ENCODE measurements at places on chromosomes 4 and X.

- no peak for DNase-seq
Measured at GRCh38 chr4:41232406-41232805, 18.1 kb upstream of the APBB2 start.

DNA sequence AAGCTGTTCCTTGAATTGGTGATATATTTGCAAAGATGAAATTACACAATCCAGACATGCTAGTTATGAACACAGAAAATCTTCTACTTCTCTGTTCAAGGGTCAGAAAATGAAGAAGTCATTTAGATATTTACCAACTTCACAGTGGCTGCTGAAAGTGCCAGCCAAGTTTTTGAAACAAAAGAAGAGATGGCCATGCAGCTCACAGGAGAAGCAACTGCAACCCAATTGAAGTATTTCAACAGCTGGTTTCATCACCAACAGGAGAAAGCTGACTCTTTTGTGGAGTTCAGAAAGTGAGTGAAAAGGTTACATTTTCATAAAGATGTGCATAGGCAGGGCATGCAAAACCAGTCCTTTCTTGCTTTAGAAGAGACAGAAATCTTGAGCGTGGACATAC is 70.1 kb upstream of the LSM6 start:
- no peak for DNase-seq

- no peak for DNase-seq
Measured at GRCh38 chr4:188433741-188434315, 294.6 kb downstream of the TRIML1 start.

GRCh38 chrX:153388722-153389459 is 12.3 kb downstream of the PNMA6E start:
- no peak for DNase-seq

- DNase-seq, result no peak
Measured at GRCh38 chr4:52477191-52477780, 181.8 kb downstream of the USP46 start.

GRCh38 chr4:120472447-120473131 is 405.9 kb upstream of the MAD2L1 start:
- no peak for DNase-seq

- no peak for DNase-seq
Measured at GRCh38 chr4:40908297-40908696, 158.5 kb downstream of the NSUN7 start.

DNA sequence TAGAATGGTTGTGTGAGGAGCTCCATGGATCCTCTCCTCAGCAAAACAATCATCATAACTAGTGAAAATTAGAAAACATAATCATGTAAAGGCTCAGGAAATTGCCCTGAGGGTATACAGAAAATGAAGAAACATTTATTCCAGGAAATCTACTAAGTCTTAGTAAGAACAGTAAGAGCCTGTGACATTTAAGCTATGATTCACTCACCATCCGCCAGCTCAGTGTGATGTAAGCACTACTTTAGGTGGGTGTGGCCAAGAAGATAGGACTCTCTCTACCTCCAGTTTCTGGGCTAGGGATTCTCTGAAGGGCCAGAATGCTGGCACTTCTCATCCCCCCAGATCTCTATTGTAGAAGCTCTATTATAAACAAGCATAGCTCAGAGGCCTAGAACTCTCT is 147.5 kb downstream of the DLG3 start:
- DNase-seq, result no peak

GRCh38 chrX:6694221-6694620 is 159.3 kb upstream of the VCX3A start:
- no peak for DNase-seq

DNA sequence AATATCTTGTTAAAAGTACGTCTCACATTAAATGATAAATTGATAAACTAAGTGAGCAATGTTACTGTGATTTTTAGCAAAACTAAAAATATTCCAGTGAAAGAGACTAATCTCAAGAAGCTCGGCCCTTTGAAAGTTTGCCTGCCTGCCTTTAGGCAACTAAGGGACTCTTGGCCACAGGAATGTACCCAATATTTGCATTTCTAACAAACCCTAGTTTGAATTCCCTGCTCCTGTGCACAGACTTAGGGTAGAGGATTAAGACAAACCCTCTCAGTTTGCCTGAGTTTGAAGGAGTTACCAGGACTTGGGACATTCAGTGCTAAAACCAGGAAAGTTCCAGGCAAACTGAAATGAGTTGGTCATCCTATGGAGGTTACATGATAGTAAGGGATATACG is 157.1 kb downstream of the SCFD2 start:
- no peak for DNase-seq

DNA sequence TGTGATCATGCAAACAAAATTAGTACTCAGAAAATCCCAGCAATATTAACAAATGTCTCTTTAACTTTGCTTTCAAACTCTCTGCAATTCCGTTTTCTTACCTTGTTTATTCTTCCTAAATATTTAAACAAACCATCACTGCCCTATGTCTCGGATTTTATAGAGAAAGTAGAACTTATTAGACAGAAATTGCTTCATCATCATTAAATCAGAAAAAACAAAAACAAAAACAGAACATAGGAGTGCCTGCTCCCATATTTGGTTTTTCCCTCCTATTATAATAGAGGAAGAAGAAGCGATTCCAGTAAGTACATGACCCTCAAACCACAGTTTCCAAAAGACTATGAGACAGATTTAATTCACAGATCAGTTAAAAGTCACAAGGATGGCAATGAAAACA is 1228.0 kb downstream of the RPA4 start:
- no peak for DNase-seq

DNA sequence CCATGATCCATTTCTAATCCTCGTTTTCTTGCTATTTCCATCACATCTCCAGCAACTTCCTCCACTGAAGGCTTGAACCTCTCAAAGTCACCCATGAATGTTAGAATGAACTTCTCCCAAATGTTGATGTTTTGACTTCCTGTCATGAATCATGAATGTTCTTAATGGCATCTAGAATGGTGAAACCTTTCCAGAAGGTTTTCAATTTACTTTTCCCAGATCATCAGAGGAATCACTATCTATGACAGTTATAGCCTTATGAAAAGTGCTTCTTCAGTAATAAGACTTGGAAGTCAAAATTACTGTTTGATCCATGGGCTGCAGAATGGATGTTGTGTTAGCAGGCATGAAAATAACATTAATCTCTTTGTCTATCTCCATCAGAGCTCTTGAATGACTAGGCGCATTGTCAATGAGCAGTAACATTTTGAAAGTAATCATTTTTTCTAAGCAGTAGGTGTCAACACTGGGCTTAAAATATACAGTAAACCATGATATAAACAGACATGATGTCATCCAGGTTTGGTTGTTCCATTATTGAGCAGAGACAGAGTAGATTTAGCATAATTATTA is 268.2 kb downstream of the KCNIP4 start:
- DNase-seq, result no peak

- no peak for DNase-seq
Measured at GRCh38 chr4:7941965-7942496, 2.4 kb upstream of the AFAP1 start.

- no peak for DNase-seq
Measured at GRCh38 chr4:76950052-76950955, 752 bp downstream of the SEPTIN11 start.

DNA sequence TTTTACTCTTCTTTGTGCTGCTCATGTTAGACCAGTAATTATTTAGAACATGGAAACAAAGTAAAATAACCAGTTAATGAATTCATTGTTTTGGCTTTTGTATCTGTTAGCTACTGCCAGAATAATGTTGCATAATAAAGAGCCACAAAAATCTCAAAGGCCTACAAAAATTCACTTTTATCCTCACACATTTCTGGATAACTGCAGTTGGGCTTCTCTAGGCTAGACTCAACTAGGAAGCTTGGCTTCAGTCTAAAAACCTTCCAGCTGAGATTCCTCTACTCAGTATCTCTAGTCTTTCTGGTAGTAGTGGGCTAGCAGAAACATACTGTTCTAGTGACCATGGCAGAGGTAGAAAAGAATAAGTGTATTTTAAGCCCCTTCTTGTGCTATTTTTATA is 73.0 kb downstream of the FAT4 start:
- no peak for DNase-seq

- no peak for DNase-seq
Measured at GRCh38 chr4:25727711-25728493, 72.3 kb downstream of the SLC34A2 start.

GRCh38 chr4:17310269-17310652 is 201.6 kb downstream of the QDPR start:
- no peak for DNase-seq

DNA sequence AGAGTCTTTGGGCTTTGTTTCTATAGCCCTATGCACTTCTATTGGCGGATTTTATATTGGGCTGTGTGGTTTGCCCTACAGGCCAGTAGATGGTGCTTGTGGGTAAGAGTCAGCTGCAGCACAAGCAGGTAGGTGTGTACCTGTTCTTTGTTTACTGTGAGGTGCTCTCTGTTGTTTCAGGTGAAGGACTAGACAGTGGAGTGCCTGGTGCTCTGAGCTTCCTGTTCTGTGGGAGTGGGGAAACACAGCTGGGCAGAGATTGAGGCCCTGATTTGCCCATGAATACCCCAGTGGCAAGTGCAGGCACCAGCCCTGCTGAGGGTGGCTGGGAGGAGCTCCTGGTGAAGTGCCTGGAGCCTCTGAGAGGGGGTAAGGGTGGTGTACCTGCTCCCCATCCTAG is 26.3 kb upstream of the UCP1 start:
- DNase-seq, result no peak

GRCh38 chr4:172104539-172104938 is 291.3 kb downstream of the GALNTL6 start:
- no peak for DNase-seq

DNA sequence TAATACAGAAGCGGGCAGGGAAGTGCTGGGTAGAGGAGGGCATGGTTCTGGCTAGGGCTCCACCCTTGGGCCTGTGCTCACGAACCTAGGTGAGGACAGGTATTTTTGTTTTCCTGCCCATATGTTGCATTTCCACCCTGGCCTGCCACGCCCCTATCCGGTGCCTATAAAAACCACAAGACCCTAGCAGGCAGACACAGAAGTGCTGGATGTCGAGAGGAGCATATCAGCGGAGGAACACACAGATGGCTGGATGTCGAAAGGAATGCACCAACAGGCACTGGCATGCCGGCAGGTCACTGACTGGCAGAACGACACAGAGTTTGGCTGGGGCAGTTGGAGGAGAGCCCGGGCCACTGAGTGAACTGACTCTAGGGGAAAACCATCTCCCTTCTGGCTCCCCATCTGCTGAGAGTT is 316.6 kb upstream of the BOD1L1 start:
- DNase-seq, result no peak

GRCh38 chr4:54837576-54838140 is 179.9 kb downstream of the KIT start:
- no peak for DNase-seq

DNA sequence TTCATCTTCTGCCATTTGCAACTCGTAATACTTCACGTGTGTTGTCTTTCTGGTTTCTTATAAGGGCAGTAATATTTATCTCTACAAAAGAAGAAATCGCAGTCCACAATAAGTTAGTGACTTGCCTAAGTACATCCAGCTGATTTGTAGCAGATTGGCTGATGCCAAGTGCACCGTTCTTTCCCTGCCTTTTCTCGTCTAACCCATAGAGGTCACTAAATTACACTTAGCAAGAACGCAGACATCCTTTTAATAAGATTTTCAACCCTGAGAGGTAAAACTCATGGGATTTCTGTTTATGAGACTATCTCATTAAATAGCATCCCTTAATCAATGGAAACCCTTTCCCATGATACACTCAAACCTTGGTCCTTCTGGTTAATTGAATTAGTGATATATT is 408.6 kb upstream of the ACTRT1 start:
- DNase-seq, result no peak

GRCh38 chr4:122960611-122961000 is 38.2 kb upstream of the NUDT6 start:
- DNase-seq, result no peak

Data from NCI-H1105 (cell line).